ENCODE measurements at places on chromosomes 1 and 21.

GRCh38 chr1:19309123-19309813, 2.7 kb downstream of the AKR7A2 start:
- no peak for DNase-seq

GRCh38 chr1:149846593-149847466, 52.5 kb upstream of the BOLA1 start:
- DNase-seq = no peak

DNA sequence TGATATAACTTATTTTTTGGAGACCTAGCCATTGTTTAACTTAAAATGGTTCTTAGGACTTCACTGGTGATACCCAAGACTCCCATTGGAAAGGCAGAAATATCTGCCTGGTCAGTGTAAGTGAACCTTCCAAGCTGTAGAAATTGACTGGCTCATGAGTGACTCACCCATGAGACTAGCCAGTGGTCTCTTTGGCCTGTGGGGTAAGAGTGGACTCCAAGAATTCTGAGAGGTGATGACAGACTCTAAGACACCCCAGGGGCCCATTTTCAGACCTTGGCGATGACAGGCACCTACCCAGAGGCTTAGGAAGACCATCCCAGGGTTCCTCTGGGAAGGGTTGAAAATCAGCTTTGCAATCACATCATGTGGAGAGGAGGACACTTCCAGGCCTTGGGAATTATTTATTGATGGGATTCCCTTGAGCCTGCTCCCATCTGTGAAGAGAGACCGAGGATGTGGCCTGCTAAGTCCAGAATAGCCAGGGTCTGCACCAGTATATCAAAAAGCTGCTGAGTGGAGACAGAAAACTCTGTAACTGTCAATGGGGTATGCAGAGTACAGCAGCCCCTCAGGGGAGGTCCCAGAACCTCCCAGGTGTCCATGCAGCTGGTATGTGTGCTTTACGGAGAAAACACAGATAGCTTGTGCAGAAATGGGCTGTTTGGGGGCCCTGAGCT, 78.9 kb downstream of the KAZN start:
- DNase-seq = no peak

- no peak for DNase-seq
Observed at GRCh38 chr1:26097696-26098095, 13.9 kb upstream of the PDIK1L start.

DNA sequence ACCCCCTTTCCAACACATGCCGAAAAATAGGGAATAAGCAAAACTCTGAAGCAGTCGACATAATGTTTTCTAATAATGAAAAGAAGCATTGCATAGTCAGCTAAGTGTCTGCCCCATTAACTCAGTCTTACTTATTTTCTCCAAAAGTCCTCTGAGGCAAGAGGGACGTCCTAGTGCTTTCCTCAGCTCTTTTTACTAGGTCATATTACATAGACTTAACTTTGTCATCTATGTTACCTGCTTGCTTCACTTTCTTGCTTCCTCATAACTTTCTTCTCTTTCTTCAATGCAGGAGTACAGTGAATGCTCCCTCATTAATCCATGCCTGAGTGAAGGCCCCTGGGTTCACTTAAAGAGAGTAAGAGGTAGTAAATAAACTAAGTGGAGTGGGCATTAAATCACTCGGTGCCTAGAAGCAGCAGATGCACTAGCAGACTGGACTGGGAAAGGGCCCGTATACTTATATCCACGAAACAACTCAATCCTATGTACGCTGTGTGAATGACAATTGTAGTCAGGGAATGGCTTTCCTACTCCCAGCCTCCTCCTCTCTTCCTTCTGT, 210.5 kb upstream of the SPAG17 start:
- no peak for DNase-seq

DNA sequence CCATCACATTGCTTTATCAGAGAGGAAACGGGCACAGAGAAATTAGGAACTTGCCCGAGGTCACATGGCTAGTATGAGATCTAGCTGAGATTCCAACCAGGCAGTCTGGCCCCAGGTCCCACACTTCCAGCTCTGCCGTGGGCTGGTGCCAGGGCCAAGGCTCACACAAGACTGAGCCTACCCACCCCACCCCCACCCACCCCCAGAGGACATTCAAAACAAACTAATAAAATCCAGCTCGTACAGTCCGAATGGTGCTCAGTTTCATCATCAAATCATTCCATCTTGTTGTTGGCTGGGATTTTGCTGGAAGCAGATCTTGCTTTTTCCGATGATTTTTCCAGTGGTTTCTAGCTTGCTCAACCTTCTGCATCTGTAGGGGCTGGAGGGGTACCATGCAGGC, 27.9 kb downstream of the MATN1 start:
- DNase-seq = no peak

DNA sequence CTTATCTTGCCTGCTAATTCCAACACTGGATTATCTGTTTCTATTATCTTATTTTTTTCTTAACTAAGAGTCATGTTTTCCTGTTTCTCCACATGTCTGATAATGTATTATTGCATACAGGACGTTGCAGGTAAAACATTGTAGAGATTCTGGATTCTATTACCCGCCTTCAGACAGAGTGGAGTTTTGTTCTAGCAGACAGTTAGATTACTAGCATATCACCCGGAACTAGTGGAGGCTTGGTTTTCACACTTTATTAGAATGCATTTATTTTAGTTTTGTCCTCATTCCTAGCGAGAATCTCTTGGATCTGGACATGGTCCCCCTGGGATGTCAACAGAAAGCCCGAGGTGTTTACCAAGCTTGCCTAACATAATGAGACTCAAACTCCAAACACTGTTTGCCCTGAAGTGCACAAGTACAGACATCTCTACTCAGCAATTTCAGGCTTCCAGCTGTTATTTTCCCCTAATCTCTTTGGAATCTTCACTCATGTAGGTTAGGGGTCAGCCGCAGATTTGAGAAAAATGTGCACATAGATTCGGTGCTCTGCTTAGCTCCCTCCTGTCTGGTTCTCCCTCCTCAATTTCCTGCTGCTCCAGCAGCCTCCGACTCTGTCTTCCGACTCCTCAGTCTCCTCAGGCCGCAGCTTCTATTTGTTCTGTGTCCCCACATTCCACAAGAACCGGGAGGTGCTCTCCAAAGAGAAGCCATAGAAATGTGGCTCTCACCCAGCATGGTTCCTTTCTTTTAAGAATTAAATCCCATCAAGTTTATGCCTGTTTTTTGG, 36.8 kb upstream of the PTPRF start:
- no peak for DNase-seq

GRCh38 chr1:214352838-214353237, 71.9 kb downstream of the SMYD2 start:
- no peak for DNase-seq

DNA sequence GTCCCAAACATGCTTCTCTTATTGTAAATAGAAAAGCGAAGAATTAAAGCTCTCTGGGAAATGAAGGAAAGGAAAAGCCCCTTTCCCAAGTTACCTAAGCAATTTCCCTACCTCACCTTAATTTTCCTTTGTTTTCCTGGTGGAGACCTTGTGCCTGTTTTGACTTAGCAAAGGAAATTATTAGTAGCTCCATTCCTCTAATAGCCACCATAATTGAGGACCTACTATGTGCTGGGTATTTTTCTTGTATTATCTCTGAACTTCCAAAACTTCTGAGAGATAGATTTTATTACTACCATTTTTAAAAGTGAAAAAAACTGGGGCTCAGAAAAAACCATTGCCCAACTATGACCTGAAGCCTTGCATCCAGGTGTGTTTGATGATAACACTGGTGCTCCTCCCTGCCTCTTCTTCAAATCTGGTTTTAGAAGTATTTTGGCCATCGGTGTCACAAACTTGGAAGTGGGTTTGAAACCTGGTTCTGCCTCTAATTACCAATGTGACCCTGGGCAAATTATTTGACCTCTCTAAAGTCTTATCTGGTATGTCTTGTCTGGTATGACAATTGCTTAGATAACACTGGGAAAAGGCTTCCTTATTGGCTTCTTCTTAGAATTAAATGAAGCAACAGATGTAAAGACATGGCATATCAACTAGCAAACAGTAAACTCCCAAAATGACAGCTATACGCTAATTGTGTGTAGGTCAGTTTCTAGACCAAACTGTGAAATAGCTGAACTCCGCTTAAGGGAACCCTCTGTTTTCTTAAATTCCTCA, 39.5 kb downstream of the BCL9 start:
- DNase-seq = no peak

- no peak for DNase-seq
Observed at GRCh38 chr21:45835301-45836267, 146.0 kb upstream of the COL6A1 start.

DNA sequence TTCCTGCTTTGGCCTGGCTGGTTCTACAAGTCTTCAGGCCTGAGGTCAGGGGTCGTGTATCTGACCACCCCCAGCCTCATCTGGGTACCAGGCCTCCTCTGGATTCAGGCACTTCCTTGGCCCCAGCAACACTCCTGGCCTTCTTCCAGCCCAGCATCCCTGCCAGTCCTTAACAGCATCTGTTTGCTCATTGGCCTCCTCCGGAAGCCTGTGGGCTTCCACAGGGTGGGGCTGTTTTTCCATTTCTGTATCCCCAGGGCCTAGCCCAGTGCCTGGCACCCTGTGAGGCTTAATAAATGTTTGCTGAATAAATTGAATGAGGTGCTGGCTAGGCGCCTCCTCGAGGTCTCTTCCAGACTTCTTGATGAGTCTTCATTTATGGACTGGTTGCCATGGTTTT, 21.5 kb upstream of the GPR37L1 start:
- DNase-seq = no peak

DNA sequence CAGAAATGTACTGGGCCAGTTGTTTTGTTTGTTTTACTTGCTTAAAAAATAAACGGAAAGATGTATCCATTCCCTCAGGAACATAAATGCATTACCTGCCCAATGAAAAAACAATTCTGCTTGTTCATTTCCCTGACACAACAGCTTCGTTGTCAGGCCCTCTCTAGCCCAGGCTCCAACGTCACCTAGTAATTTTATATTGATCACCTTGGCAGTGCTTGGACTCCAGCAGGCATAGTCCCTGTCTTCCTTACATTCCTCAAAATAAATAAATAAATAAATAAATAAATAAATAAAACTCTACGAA, 1.2 kb downstream of the CEP170 start:
- no peak for DNase-seq

- no peak for DNase-seq
Observed at GRCh38 chr1:11860083-11860482, 1.3 kb upstream of the NPPB start.

DNA sequence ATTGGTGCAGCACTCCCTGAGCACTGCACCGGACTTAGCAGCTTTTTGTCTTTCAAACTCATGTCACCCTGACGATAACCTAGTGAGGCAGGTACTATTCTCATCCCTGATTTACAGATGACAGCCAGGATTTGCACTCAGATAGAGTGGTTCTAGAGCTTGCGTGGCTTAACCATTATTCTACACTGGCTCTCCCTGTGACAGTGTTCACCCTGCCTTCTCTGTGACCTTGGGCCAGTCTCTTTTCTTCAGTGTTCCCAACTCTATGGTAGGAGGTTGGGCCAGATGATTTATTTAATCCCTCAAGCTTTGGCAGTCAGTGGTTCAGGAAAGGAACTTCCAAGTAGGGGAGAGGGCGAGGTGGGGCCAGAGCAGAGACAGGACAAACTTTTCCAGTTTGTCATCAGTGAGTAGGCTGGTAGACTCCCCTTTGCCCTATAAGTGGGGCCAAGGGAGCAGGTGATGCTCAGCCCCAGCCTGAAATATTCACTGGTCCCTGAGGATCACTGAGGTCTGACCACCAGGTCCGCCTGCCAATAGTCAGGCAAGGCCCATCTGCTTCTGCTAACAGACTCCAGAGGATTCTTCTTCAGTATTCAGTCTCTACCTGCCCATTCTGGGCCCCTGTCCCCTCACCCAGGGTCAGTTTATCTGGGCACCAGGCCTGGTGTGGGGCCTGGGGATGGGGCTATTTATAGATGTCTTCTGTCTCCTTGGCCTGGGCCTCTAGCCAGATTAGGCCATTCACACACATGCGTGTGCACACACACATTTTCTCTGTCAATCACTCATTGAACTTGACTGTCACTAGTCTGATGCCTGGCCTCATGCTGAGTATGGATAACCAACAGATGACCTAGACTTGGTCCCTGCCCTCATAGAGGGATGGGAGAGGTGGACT, 8.8 kb upstream of the FABP3 start:
- no peak for DNase-seq

DNA sequence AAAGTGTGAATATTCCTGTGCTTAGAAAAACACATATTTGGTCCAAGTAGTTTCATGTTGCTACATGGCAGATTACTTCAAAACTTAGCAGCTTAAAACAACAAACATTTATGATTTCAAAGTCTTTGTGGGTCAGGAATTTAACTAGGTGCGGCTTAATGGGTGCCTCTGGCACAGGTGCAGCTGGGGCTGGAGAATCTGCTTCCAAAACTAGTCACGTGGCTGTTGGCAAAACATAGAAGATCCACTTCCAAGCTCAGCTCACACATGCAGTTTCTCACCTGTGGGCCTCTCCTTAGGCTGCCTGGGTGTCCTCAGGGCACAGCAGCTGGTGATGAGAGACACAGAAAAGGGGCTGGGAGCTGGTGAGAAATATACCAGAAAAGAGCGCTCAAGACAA, 263.4 kb downstream of the TTLL7 start:
- DNase-seq = no peak

DNA sequence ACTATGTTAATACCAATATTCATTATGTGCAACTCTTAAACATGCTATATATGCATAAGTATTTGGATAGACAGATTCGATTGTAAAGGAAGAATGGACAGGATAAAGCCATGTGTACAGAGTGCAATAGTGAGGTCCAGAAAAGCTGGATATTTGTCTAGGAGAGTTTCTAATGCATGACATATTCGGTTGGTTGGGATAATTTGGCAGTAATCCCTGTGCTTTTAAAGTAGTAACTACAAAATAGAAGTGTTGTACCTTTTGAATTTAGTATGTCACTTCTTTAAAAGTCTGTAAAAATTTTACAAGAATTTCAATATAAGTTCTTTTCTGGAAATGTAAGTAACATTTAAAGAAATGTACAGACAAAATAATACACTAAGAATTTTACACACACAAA, 774.5 kb downstream of the USP25 start:
- no peak for DNase-seq

- no peak for DNase-seq
Observed at GRCh38 chr1:167634435-167634834, 4.4 kb downstream of the RCSD1 start.

- no peak for DNase-seq
Observed at GRCh38 chr21:15209224-15209623, 144.4 kb upstream of the NRIP1 start.

- DNase-seq = no peak
Observed at GRCh38 chr1:150257624-150258585, at the start of gene CA14. Gene CA14, plus strand, starts transcription at chr1:150257774. Its CDS starts 355 bp downstream, at chr1:150258129.

Measured in SIG-M5 (cell line).